ENCODE measurements at places on chromosomes 7 and 10.

- DNase-seq = no peak
These were observed 321.4 kb upstream of the HGF start for GRCh38 chr7:82091126-82091684.

- no peak for DNase-seq
These were observed 231.4 kb downstream of the NSUN6 start for GRCh38 chr10:18419945-18420344.

DNA sequence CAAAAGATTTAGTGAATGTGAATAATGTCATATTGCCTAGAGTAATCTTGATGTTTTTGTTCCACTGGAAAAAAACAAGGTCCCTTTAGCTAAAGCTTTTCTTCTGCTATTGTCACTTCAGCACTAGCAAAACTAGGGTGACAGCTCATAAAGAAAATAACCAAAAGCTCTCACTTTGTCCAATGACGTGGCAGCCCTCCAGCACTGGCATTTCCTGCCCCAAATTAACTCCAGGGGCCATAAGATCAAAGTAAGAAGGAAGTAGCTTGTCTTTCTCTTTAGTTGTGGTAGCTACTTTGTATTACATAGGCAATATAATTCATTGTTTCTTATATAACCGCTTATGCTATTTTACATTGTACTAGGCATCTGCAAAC is 47.3 kb downstream of the LRRN3 start:
- DNase-seq = peak; percentile 1

DNA sequence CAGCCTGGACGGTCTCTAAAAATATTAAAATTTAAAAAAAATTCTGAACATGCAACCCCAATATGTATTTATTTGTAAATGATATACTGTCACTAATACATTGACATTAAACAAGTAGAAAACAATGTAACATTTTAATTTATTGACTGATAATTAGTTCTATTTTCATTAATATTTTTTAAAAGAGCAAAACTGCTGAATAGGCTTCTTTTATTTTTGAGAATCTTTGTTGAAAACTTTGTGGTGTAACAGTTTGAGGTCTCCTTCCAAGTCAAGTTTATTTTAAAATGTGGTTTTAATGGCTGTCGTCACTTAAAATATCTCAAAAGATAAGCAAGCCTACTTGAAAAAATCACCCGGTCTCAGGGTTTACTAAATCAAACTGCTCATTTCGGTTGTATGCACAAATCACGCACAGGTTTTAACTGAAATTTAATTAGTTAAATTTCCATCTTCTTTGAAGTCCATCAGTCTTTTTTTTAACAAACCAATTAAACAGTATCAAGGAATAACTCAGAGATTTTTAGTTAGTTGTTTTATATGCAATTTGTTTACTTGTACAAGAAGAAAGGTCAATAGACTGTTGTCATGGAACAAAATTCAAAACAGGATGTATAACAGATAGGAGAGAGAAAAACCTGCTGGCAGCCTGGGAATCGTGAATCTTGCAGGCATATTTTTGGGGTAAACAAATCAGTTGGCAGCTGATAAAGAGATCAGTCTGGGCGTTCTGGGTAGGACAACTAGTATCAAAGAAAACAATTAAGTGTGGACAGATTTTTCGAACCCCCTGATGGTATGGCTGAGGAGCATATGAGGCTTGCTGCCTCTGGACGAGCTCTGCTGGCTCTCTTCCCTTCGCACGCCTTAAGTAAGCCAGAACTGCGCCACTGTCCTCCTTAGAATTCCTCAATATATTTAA is 9.7 kb upstream of the EDRF1 start:
- DNase-seq = no peak

DNA sequence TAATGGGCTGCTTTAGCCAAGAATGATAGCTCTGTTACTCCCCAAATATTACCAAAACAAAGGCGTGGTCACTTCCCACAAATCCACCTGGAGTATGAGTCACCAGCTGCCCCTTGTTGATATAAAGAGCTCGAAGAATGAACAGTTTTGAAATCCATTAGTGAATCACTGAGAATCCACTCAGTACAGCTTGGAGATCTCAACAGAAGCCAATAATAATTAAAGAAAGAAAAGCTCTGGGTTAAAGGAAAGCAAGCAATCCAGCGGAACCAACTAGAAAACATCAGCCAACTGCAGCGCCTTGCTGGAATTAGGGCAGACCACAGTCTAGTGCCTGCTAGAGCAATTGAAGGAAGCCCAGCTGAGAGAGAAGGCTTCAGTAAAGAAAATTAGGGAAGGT is 576.0 kb upstream of the C7orf33 start:
- DNase-seq = no peak

GRCh38 chr7:57403601-57404342 is 46.2 kb upstream of the ZNF716 start:
- DNase-seq = peak; percentile 47

DNA sequence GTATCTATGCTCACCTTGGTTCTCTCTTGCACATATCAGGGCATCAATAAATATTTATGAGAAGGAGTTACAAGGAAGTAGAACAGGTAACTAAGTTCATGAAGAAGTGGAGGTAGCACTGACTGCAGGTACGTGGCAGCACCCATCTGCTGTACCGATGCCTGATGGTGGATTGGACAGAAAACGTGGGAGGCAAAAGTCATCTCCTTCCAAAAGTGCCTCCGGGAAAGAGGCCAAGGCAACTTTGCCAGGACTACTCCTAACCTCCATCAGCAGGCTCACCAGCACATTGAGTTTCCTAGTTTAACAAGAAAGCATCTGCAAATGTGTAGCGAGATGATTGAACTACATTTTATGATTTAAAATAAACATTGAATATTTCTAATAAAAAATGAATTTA is 248.8 kb downstream of the ANKRD7 start:
- DNase-seq = no peak

DNA sequence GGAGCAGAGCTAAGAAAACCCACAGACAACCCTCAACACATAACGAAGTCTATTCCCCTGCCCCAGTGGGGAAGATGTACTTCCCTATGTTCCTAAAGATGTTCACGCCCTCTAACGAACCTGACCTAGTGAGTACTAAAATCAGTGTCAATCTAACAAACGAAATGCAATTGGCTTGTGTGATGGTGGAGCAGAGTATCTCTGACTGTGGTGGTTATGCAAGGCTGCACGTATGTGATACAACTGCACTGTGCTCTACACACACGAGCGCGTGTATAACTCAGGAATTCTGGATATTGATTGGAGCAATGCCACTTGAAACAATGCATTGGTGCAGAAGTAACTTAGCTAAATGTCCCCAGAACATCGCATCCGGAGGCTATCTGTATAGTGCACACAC is 1.3 kb downstream of the ANKRD16 start:
- DNase-seq = no peak

GRCh38 chr7:4470246-4470645 is 211.8 kb upstream of the FOXK1 start:
- no peak for DNase-seq

- DNase-seq = no peak
These were observed 26.4 kb downstream of the RAB11FIP2 start for GRCh38 chr10:118020365-118020764.

- DNase-seq = no peak
These were observed 663 bp downstream of the HERPUD2 start for GRCh38 chr7:35694161-35694783.

DNA sequence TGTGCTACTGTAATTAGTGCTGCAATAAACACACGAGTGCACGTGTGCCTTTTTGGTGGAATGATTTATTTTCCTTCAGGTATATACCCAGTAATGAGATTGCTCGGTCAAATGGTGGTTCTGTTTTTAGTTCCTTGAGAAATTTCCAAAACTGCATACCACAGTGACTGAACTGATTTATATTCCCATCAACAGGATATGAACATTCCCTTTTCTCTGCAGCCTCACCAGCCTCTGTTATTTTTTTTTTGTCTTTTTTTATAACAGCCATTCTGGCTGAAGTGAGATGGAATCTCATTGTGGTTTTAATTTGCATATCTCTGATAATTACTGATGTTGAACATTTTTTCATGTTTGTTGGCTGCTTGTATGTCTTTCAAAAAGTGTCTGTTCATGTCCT is 922.9 kb upstream of the LRRN3 start:
- no peak for DNase-seq

GRCh38 chr10:127157506-127158200 is 38.7 kb downstream of the INSYN2A start:
- DNase-seq = no peak

DNA sequence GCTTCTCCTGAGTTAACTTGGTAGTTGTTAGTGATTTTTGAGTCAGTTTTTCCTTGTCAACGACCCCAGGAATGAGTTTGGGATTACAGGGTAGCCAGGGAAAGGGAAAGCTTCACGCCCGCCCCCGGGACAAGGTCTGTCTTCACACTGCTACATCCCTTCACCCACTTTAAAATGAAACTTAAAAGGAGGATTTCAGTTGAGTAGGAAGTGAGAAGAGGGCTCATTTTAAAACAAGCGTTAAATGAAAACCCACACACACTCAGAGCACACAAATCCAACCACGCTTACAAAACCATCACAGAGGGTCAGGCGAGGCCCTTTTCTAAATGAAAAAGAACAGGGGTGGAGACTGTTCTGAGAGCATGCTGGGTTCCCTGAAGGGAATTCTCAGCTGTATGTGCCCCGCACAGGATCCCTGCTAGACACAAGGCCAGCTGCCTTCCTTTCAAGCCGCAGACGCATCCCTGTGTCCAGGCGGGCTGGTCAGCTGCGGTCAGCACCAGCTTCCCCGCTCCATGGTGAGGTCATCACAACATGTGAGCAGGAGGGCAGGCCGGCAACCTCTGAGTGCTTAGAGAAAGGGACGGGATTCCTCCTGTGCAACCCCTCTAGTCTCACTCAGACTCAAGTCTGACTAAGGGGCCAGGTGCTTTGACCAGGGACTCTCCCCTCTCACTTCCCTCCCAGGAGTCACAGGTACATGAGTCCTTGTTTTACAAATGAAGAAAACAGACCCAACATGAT is 111.8 kb downstream of the EGFR start:
- no peak for DNase-seq

- DNase-seq = no peak
These were observed 9.2 kb downstream of the INTS1 start for GRCh38 chr7:1494866-1495563.
